ENCODE measurements at places on chromosomes 12 and 14.

- no peak for DNase-seq
Measured at GRCh38 chr12:112140728-112141127, 15.4 kb downstream of the TRAFD1 start.

DNA sequence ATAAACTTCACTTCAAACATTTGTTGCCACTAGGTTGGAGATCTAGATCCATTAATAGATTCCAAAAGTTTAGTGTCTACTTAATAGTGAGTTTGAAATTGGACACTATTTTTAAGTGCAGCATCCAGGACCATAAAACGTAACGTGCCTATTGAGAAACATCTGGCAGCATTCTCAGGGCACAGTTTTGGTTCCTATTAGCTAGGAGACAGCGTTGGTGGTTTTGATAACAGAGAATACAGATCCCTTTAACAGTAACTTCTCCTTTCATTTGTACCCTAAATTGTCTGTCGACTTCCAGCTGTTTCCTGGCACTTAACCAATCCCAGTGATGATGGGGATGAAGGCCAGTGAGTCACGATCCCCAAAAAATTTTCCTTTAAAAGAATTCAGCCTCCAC, 25.8 kb downstream of the KCNK10 start:
- DNase-seq, result no peak

GRCh38 chr12:102120564-102120873, 536 bp downstream of the PARPBP start:
- no peak for DNase-seq

GRCh38 chr12:117457189-117457588, 95.8 kb upstream of the NOS1 start:
- DNase-seq, result no peak

GRCh38 chr14:21494902-21495762, 16.0 kb downstream of the METTL3 start:
- DNase-seq, result no peak

DNA sequence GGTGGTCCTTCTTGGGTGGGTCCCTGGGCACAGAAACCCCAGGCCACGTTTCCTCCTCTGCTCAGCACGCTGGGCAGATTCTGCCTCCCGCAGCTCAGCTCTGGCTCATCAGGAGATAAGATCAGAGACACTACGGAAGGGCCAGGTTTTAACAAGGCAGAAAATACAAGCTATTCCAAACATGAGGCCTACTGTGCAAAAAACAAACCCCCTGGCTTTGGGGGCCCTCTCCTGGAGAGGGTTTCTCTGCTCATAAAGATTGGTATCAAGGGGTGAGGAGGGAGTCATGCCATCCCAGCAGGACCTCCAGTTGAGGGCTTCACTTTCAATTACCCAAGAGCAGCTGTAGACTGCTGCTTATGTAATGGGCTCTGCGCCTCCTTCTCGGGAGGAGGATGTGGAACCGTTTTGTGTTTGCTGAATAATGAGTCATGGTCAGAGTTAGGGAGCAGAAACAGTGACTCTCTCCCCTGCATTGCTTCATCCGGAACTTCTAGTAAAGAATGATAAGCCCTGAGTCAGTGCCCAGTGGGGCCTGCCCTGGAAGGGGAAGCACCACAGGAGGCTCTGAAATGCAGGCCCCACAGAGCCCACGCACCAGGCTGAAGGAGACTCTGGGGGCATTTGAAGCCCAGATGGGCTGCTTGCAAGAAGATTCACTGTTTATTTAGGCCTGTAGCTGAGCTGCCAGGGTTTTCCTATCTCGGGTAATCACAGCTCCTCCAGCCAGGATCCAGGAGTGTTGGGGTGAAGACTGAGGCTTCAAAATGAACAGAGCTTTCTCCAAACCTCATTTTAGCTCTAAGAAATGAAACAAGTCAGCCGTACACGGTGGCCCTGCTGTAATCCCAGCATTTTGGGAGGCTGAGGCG, 79.3 kb downstream of the SSPN start:
- DNase-seq, result no peak

- DNase-seq, result no peak
Measured at GRCh38 chr12:3761116-3761735, 8.3 kb upstream of the CRACR2A start.

DNA sequence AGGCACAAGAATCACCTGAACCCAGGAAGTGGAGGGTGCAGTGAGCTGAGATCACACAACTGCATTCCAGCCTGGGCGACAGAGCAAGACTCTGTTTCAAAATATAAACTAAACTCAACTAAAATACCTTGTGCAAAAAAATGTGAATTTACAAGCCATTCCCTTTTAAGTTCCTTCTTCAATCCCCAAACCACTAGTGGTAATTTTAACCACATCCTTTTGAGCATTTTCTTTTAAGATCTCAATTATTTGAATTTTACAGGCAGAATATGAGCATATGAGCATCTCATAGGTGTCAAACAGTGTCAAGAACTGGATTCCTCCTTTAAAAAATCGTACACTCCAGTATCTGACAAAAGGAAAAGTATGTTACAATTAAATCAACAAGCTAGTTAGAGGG, 57.0 kb upstream of the NPFF start:
- DNase-seq, result no peak
